ENCODE measurements at places on chromosomes 13 and 19.

- no peak for DNase-seq
These were observed 1.9 kb upstream of the ZNF580 start for GRCh38 chr19:55638864-55639359.

- no peak for DNase-seq
These were observed 56.1 kb downstream of the ALOX5AP start for GRCh38 chr13:30791354-30792001.

DNA sequence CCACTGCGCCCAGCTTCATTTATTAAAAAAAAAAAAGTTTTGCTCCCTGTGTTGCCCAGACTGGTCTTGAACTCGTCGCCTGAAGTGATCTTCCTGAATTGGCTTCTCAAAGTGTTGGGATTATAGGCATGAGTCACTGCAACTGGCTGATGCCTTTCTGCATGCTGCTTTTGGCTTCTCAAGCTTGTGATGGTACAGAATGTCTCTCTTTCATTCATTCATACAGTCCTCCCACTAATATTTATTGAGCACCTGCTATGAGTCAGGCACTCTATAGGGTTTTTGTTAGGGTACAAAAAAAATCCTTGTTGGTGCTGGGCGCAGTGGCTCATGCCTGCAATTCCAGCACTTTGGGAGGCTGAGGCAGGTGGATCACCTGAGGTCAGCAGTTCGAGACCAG is 9.0 kb downstream of the TSPAN16 start:
- no peak for DNase-seq

DNA sequence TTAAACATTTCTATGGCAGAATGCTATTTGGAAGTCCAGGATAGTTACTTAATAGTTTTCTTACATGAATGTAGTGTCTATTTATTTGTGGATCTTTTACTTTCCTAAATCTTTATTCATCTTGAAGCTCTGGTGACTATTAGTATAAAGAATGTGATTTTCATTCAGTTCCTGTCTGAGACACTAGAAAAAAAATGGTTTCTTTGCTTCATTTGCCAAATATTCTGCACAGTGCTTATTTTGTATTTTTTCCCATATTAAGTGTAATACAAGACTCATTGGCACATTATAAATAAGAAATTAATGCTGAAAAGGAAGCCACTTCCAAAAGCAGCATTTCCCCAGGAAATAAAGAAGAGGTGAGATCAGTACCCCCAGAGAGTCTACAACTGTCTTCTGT is 109.8 kb downstream of the POSTN start:
- no peak for DNase-seq

- no peak for DNase-seq
These were observed 43.2 kb downstream of the BBC3 start for GRCh38 chr19:47187797-47188196.

GRCh38 chr13:112842931-112843391 is 126.1 kb upstream of the MCF2L start:
- DNase-seq: no peak
